Stimulated activated CD4-positive, alpha-beta T cell treated with anti-CD3 and anti-CD28 coated beads, Interleukin-1b, Interleukin-23, amount 100 ng/mL, for 1 hour (primary cell): ENCODE measurements at places on chromosomes 1 and 21.

- no peak for DNase-seq
Measured at GRCh38 chr1:235331401-235331800, 3.0 kb downstream of the GGPS1 start.

- DNase-seq, result no peak
Measured at GRCh38 chr1:61743716-61744580, 1.7 kb downstream of the PATJ start.

DNA sequence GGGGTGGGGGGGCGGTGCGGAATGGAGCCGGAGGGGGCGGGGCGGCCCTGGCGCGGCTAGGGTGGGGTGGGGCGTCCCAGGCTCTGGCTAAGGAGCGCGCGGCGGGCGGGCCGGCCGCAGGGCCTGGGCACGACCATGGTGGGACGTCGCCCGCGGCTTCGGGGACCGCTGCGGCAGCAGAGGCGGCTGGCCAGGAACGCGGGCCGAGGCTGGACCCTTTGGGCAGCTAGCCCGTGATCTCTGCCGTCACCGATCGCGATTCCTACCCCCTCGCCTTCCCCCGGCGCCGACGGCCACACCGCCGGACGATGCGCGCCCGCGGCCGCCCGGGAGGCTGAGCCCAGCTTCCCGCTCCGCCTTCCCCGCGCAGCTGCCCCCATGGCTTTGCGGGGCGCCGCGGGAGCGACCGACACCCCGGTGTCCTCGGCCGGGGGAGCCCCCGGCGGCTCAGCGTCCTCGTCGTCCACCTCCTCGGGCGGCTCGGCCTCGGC lies at the start of gene MAP3K21:
Gene MAP3K21, plus strand, starts transcription at position 74 of the 491 bp plus-strand sequence. Its CDS starts 305 bp downstream, at position 379.
- DNase-seq, result no peak

DNA sequence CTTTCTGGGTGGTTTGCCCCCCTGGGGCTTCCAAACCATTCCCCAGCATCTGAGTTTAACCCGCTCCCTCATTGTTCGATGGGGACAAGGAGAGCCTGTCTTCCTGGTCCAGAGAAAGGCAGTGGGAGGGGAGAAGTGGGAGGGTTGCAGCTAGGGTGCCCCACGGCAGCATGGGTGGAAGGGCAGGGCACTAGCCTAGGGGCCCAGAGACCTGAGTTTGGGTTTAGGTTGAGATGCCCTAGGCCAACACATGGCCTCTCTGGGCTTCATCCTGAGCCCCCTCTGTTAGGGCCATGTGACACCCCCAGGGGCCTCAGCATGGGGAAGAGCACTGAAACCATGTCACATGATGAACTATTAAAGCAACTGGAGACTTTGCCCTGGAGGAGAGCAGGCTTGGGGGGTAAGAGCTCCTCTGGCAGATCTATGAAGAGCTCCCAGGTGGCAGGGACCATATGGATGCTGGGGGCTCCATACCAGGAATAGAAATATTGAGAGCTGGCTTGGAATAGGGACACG lies 9.7 kb upstream of the RUNX3 start:
- DNase-seq, result no peak

- no peak for DNase-seq
Measured at GRCh38 chr1:220575718-220576497, 48.0 kb downstream of the MARK1 start.

DNA sequence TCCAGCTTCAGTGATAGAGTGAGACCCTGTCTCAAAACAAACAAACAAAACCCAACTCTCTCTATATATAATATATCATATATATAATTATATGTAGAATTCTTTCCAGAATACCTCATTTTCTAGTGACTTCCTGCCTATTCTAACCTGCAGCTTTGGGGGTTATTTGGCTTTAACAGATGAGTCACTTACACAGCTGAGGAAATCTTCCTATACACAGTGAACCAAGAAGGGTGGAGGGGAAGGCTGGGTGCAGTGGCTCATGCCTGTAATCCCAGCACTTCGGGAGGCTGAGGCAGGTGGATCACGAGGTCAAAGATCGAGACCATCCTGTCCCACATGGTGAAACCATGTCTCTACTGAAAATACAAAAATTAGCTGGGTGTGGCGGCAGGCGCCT lies 9.2 kb downstream of the RAB29 start:
- DNase-seq, result no peak

DNA sequence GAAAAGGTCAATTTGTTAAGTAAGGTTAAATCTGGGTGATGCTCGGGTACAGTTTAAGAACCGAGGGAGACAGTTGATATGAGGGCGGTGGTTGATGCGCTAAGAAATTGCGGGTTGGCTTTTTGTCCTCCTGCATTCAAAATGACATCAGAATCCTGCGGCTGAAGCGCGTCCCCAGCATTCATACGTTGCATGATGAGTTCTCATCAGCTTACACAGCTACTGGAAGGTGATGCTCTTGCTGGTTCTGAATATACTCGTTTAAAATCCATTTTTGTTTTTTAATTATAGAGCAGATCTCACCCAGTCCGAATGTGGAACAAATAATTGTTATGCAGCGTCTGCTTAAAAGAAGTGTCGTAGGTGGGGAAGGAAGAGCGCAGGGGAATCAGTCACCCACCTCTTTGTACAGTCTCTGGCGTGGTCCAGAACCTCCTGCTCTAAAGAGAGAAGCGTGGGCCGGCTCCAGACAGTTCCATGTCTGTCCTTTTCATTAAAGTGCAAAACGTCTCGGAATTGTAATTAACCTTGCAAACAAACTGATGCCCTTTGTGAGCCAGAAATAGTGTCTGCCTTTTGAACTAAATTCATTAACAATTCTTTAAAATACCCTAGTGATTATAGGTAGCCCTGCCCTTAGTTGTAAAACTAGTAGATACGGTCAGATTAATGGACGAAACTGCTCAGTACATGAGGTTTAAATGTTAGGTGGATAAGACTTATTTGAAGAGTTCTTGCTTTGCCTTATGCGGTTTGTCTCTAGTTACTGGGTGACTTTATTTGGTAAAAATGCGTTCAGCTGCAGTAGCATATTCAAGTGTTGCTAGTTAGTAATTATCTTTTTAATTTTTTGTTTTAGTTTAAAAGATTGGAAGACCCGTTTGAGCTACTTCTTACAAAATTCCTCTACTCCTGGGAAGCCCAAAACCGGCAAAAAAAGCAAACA lies 741 bp downstream of the RGS2 start:
- no peak for DNase-seq

- no peak for DNase-seq
Measured at GRCh38 chr1:156785458-156785857, 18.1 kb downstream of the PRCC start.

GRCh38 chr21:38170704-38171682 lies 85.8 kb upstream of the KCNJ15 start:
- DNase-seq, result no peak

- DNase-seq, result no peak
Measured at GRCh38 chr1:102186536-102186935, 189.8 kb upstream of the OLFM3 start.

- DNase-seq, result no peak
Measured at GRCh38 chr1:175072099-175072951, 4.7 kb downstream of the TNN start.

DNA sequence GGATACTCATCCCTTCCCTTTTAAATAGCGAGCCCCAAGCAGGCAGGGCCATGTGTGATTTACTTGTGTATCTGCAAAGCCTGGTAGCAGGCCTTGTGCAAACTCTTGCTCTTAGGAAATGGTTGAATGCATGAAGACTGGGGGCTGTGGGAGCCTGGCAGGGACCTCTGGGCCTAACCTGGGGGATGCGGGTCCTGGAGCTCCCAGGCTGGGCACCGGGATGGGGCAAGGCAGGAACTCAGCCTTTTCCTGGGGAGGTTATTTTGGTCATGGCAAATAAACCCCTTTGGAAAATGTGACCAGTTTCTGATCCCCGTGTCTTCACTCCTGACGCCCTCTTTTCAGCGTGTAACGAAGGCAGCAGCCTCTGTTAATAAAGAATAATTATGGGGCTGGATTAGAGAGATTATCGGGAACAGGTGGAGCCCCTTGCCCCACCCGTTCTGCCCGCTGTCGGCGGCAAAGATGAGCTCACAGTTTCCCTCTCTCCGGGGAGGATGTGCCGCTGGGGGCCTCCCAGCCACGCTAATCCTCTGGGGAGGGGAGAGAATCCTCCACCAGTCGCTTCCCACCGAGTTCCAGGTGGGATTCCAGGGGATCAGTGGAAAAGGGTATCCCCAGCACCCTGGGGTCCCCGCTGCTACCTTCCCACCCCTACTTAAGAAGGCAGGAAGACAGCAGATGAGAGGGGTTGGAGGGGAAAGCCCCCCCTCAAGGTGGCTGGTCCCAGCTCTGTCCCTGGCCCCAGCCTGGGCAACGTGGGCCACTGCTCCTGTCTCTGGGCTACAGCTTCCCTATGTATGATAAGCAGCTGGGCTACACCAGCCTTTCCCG lies 69.7 kb upstream of the WNT4 start:
- DNase-seq, result no peak

GRCh38 chr1:22936681-22937080 lies 36.0 kb downstream of the LACTBL1 start:
- DNase-seq, result no peak

- DNase-seq, result no peak
Measured at GRCh38 chr1:230056098-230056497, 10.9 kb upstream of the GALNT2 start.

GRCh38 chr1:1614204-1614953 lies 921 bp upstream of the MIB2 start:
- peak; percentile 33 for DNase-seq
